ENCODE measurements at places on chromosomes 3 and 15. TPM values are rescaled to one million over a fixed set of nuclear protein-coding genes. Genes with fewer than 3 reads are reported as not detected.
A peak's percentile ranks its signal among the peaks of the same experiment; 100 is the strongest.

DNA sequence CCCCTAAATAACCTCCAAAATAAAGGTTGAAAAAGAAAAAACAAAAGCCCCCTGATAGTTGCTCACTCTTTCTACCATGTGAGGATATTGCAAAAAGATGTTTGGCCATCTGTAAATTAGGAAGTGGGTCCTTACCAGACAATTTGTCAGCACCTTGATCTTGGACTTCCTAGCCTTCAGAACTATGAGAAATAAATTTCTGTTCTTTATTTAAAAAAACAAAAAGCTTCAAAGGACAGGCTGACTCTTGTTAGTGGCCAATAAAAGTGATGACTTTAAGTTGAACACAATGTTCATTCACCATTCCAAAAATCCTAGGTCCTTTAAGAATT, 103.5 kb downstream of the CBLB start:
- H3K27me3 ChIP-seq: no peaks in the 10 kb centered on the region
- no peak overlapping the region for H3K27ac ChIP-seq
- H3K36me3 ChIP-seq: no peaks in the 10 kb centered on the region
- no peak overlapping the region for H3K4me3 ChIP-seq
- DNase-seq: no peak
- H3K4me1 ChIP-seq: peaks cover 13% of the 10 kb centered on the region

- H3K27ac ChIP-seq: peak overlapping the region; percentile 56
- no peaks in the 10 kb centered on the region for H3K27me3 ChIP-seq
- H3K4me1 ChIP-seq: peaks cover 30% of the 10 kb centered on the region
- DNase-seq: no peak
- H3K4me3 ChIP-seq: no peak overlapping the region
These were observed 21.0 kb downstream of the IGDCC4 start for GRCh38 chr15:65401611-65402240.

- no peak overlapping the region for H3K4me3 ChIP-seq
- DNase-seq: no peak
- H3K36me3 ChIP-seq: no peaks in the 10 kb centered on the region
- H3K27ac ChIP-seq: peak overlapping the region; percentile 16
- H3K4me1 ChIP-seq: peaks cover 26% of the 10 kb centered on the region
These were observed 267.0 kb downstream of the PTPRG start for GRCh38 chr3:61828184-61828874.

GRCh38 chr15:82850731-82851130, 41.3 kb downstream of the WHAMM start:
- no peak for DNase-seq
- peaks cover 12% of the 10 kb centered on the region for H3K36me3 ChIP-seq
- H3K4me3 ChIP-seq: no peak overlapping the region
- H3K4me1 ChIP-seq: peaks cover 12% of the 10 kb centered on the region
- no peaks in the 10 kb centered on the region for H3K27me3 ChIP-seq
- peak overlapping the region; percentile 70 for H3K27ac ChIP-seq

DNA sequence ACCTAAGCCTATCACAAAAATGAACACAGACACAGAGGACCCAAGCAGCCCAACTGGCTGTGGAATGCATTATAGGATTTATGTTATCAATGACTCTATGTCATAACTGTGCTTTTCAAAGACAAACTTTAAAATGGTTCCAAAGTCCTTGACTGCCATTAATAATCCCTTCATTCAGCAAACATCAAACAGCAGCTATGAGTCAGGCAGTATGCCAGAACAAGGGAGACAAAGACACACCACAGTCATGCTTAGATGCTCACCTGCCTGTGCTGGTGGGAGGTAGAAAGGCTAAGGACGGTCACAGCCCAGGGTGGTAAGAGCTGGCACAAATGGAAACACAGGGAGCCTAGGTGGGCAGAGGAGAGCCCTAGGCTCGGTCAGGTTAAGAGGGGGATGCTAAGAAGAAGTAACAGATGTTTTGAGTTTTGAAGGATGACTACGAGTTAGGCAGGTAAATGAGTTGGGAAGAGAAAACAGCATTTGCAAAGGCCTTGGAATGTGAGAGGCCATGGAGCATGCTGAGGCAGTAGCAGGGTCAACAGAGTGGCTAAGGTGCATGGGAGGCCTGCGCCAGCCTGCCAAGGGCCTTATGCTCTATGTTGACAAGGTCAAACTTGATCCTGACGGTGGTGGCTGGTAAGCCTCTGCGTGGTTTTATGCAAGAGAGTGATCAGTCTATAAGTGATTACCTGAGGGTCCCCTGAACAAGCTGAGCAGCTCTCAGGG, 23.0 kb downstream of the NMNAT3 start:
- no peaks in the 10 kb centered on the region for H3K36me3 ChIP-seq
- H3K27ac ChIP-seq: no peak overlapping the region
- no peak for DNase-seq

- H3K4me3 ChIP-seq: no peak overlapping the region
- no peaks in the 10 kb centered on the region for H3K36me3 ChIP-seq
- H3K4me1 ChIP-seq: no peaks in the 10 kb centered on the region
- H3K27ac ChIP-seq: no peak overlapping the region
- no peak for DNase-seq
- H3K27me3 ChIP-seq: no peaks in the 10 kb centered on the region
These were observed 103.4 kb downstream of the SEC22A start for GRCh38 chr3:123305192-123305591.

GRCh38 chr3:119861681-119862080, 79.8 kb downstream of the NR1I2 start:
- DNase-seq: no peak
- no peaks in the 10 kb centered on the region for H3K4me1 ChIP-seq
- no peak overlapping the region for H3K27ac ChIP-seq
- no peak overlapping the region for H3K4me3 ChIP-seq
- H3K36me3 ChIP-seq: peaks cover 25% of the 10 kb centered on the region

GRCh38 chr3:46867550-46867898, 4.3 kb upstream of the MYL3 start:
- no peaks in the 10 kb centered on the region for H3K36me3 ChIP-seq
- peaks cover 28% of the 10 kb centered on the region for H3K4me1 ChIP-seq
- no peaks in the 10 kb centered on the region for H3K27me3 ChIP-seq
- peak overlapping the region; percentile 19 for H3K4me3 ChIP-seq
- H3K27ac ChIP-seq: peak overlapping the region; percentile 89
- peak; percentile 78 for DNase-seq

GRCh38 chr15:63833021-63833696, 589 bp downstream of the HERC1 start:
- no peaks in the 10 kb centered on the region for H3K27me3 ChIP-seq
- peak overlapping the region; percentile 98 for H3K27ac ChIP-seq
- peak; percentile 5 for DNase-seq
- H3K4me3 ChIP-seq: peak overlapping the region; percentile 87
- H3K4me1 ChIP-seq: peaks cover 24% of the 10 kb centered on the region
- H3K36me3 ChIP-seq: no peaks in the 10 kb centered on the region

- H3K27ac ChIP-seq: no peak overlapping the region
- no peaks in the 10 kb centered on the region for H3K27me3 ChIP-seq
- peaks cover 28% of the 10 kb centered on the region for H3K4me1 ChIP-seq
- H3K36me3 ChIP-seq: no peaks in the 10 kb centered on the region
- H3K4me3 ChIP-seq: no peak overlapping the region
These were observed 37.8 kb downstream of the SSUH2 start for GRCh38 chr3:8606701-8607231.

- H3K27ac ChIP-seq: no peak overlapping the region
- H3K4me3 ChIP-seq: no peak overlapping the region
These were observed 711.0 kb downstream of the MECOM start for GRCh38 chr3:168952551-168952950.

GRCh38 chr15:64185146-64185911, 22.5 kb upstream of the PPIB start:
- no peak overlapping the region for H3K27ac ChIP-seq
- DNase-seq: no peak
- H3K36me3 ChIP-seq: peaks cover 4% of the 10 kb centered on the region
- H3K27me3 ChIP-seq: no peaks in the 10 kb centered on the region
- no peaks in the 10 kb centered on the region for H3K4me1 ChIP-seq

DNA sequence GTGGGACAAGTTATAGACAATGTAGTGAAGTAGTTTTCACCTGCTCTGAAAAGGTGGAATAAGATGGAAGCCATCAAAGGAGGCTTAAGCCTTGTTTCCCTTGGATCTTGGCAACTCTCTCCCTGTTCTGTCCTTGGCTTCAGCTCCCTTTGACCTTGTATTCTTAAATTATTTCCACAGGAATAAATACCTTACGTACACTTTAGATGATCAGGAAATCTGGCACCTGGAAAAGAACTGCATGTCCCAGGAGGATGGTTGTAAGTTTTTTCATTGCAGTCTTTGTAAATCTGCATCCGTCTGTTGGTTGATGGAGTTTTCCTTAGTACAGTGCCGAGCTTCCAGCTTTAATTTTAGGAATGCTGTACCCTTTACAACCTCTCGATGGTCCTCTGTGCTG, 11.8 kb downstream of the ST6GAL1 start:
- peaks cover 46% of the 10 kb centered on the region for H3K4me1 ChIP-seq
- H3K27ac ChIP-seq: peak overlapping the region; percentile 62
- H3K36me3 ChIP-seq: no peaks in the 10 kb centered on the region
- no peaks in the 10 kb centered on the region for H3K27me3 ChIP-seq
- no peak for DNase-seq

- H3K27ac ChIP-seq: no peak overlapping the region
- H3K27me3 ChIP-seq: no peaks in the 10 kb centered on the region
- no peaks in the 10 kb centered on the region for H3K36me3 ChIP-seq
- no peak overlapping the region for H3K4me3 ChIP-seq
- DNase-seq: no peak
- H3K4me1 ChIP-seq: no peaks in the 10 kb centered on the region
These were observed 938.4 kb upstream of the SEMA6D start for GRCh38 chr15:46778876-46779275.

DNA sequence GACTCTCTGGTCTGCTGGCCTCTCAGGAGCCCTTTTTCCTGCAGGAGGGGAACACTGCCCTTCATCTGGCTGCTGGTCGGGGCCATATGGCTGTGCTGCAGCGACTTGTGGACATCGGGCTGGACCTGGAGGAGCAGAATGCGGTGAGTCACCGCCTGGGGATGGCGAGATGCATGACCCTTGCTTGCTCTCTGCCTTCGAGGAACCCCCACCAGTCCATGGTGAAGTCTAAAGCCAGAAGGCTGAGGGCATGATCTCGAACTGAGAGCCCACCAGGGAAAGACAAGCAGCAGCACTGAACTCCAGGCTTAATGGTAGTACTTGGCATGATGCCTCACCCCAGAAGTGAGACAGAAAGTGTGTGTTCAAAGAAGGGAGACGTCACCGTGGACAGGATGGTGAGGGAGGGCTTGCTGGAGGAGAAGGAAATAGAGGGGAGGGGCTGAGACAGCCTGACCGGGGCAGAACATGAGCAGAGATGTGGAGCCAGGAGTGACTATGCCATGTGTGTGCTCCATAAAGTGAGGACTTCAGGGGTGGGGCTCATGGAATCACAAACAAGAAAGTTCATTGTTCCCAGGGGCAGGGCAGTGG, 19.2 kb downstream of the ANKDD1A start:
- no peak overlapping the region for H3K27ac ChIP-seq
- DNase-seq: no peak
- no peaks in the 10 kb centered on the region for H3K36me3 ChIP-seq
- H3K4me1 ChIP-seq: no peaks in the 10 kb centered on the region
- H3K4me3 ChIP-seq: no peak overlapping the region
- no peaks in the 10 kb centered on the region for H3K27me3 ChIP-seq

DNA sequence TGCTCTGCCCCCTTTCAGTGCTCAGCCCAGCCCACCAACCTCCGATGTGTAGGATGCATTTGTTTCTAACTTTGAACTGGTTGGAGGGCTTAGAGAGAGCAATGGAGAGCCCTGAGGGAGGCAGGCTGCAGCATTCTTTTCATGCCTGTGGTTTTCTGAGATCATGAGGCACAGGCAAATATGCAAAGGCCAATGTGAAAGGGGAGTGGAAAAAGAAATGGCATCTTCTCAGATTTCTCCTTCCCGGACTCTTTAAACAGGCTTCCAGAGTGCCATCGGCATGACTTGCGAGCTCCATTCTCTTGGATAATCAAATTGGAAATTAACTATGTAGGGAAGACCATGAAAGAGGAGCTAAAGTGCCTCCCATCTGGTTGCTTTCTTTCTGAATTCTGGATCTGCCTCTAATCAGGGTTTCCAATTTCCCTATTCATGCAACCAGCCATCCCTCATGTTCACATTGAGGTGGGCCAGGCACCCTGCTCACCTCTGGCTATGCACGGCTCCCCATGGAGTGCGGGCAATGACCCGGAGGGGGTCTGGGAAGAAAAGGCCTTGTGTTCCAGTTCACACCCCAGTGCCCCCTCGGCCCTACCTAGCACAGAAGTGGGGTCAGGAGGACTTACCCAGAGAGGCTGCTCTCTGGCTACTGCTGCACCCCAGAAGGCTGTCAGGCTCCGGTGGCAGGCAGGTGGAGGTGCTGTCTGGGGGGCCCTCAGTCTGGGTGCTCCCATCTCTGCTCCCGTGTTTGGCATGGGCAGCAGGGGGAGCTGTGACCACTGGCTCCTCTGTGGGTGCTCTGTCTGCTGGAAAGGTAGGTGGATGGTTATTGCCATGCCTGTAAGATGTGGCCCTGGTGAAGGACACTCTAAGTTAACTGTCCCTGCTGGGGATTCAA, 16.1 kb downstream of the AMOTL2 start:
- H3K4me1 ChIP-seq: peaks cover 78% of the 10 kb centered on the region
- peak overlapping the region; percentile 99 for H3K27ac ChIP-seq
- H3K27me3 ChIP-seq: no peaks in the 10 kb centered on the region
- no peak for DNase-seq

DNA sequence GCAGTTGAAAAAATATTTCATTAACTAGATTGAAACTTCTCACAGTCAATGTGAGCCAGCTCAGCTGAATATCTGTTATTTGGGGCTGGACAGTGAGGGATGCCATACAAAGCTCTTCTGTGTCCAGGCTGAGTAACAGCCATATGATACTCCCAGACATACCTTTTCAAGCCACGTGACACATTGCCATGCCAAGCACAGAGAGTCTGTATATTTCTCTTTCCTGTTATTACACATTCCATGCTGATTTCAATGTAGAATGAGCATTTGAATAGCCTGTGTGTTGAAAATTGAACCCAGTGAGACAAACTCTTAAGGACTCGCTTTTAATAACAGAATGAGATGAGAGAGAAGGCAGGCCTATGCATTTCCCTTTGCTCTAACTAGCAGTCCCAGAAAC, 334.7 kb upstream of the RASGRP1 start:
- no peaks in the 10 kb centered on the region for H3K36me3 ChIP-seq
- no peak overlapping the region for H3K4me3 ChIP-seq
- no peak for DNase-seq
- H3K4me1 ChIP-seq: no peaks in the 10 kb centered on the region

ARHGEF26 gene
- 1.7 TPM for total RNA-seq

SPESP1 gene
- total RNA-seq: 1.5 TPM

ASB14 gene
- total RNA-seq: 2.5 TPM

RBPMS2 gene
- total RNA-seq: 0.11 TPM

NMNAT3 gene
- total RNA-seq: 10.1 TPM

SPINT1 gene
- total RNA-seq: 5.0 TPM
